ENCODE measurements at places on chromosomes 6 and 20.

DNA sequence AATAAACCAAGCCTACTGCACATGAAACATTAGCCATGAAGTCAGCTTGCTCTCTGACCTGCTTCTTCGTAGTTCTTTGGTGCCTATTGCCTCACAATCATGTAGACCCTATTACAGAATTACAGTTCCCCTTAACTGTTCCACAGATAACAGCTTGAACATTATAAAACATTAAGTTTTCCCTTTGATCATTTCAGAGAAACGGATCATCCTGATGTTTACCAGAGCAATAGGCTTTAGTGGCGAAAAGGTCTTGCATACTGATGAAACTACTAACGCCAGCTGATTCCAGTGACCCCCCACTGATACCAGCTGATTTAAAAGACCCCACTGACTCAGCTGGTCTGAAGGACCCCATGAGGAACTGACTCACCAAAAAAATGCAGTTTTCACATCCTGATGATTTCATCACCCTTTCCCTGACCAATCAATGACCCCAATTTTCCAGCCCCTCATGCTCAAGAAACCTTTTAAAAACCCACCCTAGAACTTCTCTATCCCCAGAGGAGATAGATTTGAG, 39.4 kb upstream of the MLIP start:
- no peak for DNase-seq

GRCh38 chr20:58639182-58640146, 11.6 kb upstream of the STX16 start:
- DNase-seq, result no peak

- no peak for DNase-seq
Measured at GRCh38 chr20:17500271-17500670, 30.9 kb downstream of the BFSP1 start.

GRCh38 chr6:143695130-143695968, 17.6 kb downstream of the PHACTR2 start:
- no peak for DNase-seq
